ENCODE measurements at places on chromosomes 2 and 18. TPM values are rescaled to one million over a fixed set of nuclear protein-coding genes. Genes with fewer than 3 reads are reported as not detected.

REG1B gene
- not detected for total RNA-seq

UGT1A6 gene
- 2.3 TPM for total RNA-seq

LONRF2 gene
- total RNA-seq: 3.3 TPM

ITGB6 gene
- total RNA-seq: 1.0 TPM

UGT1A3 gene
- 0.13 TPM for total RNA-seq

SCYGR8 gene
- total RNA-seq: not detected

CLEC4F gene
- total RNA-seq: not detected

IL18R1 gene
- 0.80 TPM for total RNA-seq

NAT8 gene
- not detected for total RNA-seq

TWSG1 gene
- total RNA-seq: 16.4 TPM

RRM2 gene
- total RNA-seq: 280 TPM

GCG gene
- not detected for total RNA-seq

DTNB gene
- 8.9 TPM for total RNA-seq

NRBP1 gene
- total RNA-seq: 138 TPM

AOX1 gene
- total RNA-seq: 2.8 TPM

VWC2L gene
- not detected for total RNA-seq

COL5A2 gene
- total RNA-seq: 73.8 TPM

TUBA3E gene
- not detected for total RNA-seq

SGPP2 gene
- 0.33 TPM for total RNA-seq

PAIP2B gene
- 0.23 TPM for total RNA-seq

SERPINB5 gene
- 0.07 TPM for total RNA-seq

SLC30A3 gene
- 3.8 TPM for total RNA-seq

ECEL1 gene
- 0.22 TPM for total RNA-seq

SAG gene
- total RNA-seq: not detected

DNAH6 gene
- 0.11 TPM for total RNA-seq

TSPYL6 gene
- total RNA-seq: not detected

FOXD4L1 gene
- 0.58 TPM for total RNA-seq
